Effector CD8-positive, alpha-beta T cell (primary cell): ENCODE measurements at places on chromosomes 4 and X.

DNA sequence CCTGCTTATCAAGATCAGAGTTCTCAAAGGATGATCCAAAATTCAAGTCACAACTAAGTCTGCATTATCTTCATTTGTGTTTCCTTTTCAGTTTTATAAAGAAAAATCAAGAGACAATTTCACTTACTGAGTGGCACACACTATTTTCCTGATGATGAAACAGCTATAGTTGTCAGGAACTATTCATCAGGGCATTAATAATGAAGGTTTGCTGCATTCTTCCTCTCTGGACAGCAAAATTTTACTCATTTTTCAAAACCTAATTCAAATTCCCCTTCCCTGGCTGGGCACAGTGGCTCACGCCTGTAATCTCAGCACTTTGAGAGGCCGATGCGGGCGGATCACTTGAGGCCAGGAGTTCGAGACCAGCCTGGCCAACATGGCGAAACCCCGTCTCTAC lies 83.5 kb upstream of the SMIM10 start:
- DNase-seq: no peak

GRCh38 chr4:106809076-106809475 lies 227.0 kb downstream of the DKK2 start:
- no peak for DNase-seq

DNA sequence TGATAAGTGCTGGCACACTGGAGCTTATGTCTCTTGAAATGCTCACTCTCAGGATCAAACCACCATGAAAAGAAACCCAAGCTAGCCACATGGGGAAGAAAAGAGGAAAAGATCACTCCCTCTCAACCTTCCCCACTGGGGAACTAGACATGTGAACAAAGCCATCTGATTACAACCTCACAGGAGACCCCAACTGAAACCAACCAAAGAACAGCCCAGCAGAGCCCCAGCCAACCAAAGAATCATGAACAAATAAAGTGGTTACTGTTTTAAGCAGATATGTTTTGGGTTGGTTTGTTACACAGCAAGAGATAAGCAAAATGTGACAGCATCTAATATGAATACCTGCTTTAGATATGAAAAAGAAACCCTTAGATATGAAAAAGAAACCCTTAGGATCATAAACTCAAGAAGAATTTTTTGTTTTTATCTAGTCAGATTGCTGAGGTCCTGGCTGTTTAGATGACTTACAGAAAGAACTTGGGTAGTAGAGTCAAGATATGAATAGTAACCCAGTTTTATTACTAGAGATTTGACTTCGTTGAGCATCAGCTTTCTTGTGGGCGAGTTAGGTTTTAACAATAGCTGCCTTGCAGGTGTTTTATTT lies 23.7 kb upstream of the TLR7 start:
- DNase-seq: no peak

GRCh38 chr4:85028910-85029309 lies 62.4 kb upstream of the WDFY3 start:
- no peak for DNase-seq

- no peak for DNase-seq
Measured at GRCh38 chrX:28847423-28847822, 260.2 kb downstream of the IL1RAPL1 start.

GRCh38 chr4:117239434-117239833 lies 154.1 kb upstream of the TRAM1L1 start:
- no peak for DNase-seq

GRCh38 chrX:109635146-109635545 lies 10.2 kb upstream of the KCNE5 start:
- DNase-seq: no peak

DNA sequence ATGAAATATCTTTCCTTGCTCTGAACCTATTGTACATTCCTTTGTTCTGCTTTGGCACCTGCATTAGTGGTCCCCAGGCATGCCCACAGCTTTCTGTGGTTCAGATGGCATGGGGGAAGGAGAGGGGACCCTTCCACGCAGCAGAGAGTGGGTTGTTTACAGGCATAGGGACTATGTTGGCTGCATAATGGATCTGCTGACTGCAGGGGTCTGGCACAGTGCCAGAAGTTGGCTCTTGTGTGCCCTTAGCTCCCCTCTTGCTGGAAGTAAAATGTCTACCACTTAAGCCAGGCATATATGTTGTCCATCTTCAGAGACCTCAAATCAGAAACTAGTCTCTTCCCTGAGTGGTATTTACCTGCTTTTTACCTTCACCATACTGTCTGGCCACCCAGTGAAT lies 651.9 kb upstream of the PCDH7 start:
- no peak for DNase-seq

GRCh38 chr4:16257611-16258010 lies 31.3 kb upstream of the TAPT1 start:
- no peak for DNase-seq

GRCh38 chrX:11386812-11387211 lies 93.6 kb downstream of the AMELX start:
- no peak for DNase-seq

GRCh38 chr4:158786121-158786601 lies 17.3 kb downstream of the FNIP2 start:
- no peak for DNase-seq

- no peak for DNase-seq
Measured at GRCh38 chrX:49949961-49950360, 27.6 kb downstream of the CLCN5 start.

DNA sequence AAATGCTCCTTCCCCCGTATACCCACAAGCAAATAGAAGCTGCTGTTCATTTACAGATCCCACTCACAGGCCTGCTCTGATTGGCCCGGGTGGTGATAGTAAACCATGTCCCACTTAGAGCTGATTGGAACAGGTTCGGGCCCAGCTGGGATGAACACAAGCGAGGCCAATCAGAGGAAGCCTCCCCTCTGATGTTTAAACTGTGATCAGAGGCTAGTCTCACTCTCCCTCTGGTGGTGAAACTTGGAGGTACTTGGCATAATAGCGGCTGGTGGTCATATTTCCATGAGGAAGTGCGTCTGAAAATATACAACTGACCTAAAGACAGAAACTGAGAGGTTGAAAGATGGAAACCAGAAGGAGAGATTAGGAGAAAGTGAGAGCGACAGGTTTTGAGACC lies 51.5 kb upstream of the TRPC3 start:
- DNase-seq: peak; percentile 3

DNA sequence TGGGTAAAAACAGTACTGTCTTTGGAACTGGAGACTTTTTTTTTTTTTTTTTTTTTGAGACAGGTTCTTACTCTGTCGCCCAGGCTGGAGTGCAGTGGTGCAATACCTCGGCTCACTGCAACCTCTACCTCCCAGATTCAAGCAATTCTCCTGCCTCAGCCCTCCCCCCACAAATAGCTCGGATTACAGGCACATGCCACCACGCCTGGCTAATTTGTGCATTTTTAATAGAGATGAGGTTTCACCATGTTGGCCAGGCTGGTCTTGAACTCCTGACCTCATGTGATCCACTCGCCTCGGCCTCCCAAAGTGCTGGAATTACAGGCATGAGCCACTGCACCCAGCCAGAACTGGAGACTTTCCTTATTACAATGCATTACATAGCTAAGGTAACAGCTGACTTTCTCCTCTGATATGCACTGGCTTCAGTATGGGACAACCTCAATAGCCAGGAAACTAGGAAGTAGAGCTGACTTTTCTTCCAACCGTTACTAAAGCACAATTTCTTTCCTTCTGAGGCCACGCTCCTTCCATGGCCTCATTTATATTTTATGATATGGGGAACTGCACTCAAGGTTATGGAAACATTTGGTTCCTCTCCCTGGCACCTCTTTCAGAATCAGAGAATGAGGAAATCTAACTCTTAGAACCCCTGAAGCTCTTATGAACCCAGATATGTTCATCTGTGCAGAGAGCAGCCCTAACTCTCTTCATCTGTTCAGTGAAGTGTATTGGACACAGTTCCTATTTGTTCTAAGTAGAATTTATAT lies 53.5 kb upstream of the FAM9B start:
- DNase-seq: no peak

GRCh38 chr4:24249972-24250371 lies 334.4 kb downstream of the DHX15 start:
- no peak for DNase-seq

- no peak for DNase-seq
Measured at GRCh38 chr4:107853444-107854355, 29.0 kb downstream of the SGMS2 start.

DNA sequence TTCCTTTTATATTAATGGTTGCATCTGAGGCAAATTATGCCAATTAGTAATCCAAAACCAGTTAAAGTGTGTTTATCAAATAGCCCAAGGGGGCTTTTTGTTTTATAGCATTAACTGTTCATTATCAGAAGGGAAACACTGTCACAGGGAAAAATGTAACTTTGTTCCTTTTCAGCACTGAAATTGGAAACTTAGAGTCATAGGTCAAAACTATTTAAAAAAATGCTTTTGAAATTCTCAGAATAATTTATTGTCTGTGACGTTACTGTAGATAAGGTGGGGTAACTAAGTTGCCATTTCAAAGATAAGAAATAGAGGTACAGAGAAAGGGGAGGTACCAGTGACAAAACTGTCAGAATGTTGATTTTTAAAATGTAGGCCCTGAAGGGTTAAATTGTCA lies 129.3 kb downstream of the AKAP4 start:
- no peak for DNase-seq

- no peak for DNase-seq
Measured at GRCh38 chrX:110924871-110925270, 129.3 kb upstream of the CHRDL1 start.

DNA sequence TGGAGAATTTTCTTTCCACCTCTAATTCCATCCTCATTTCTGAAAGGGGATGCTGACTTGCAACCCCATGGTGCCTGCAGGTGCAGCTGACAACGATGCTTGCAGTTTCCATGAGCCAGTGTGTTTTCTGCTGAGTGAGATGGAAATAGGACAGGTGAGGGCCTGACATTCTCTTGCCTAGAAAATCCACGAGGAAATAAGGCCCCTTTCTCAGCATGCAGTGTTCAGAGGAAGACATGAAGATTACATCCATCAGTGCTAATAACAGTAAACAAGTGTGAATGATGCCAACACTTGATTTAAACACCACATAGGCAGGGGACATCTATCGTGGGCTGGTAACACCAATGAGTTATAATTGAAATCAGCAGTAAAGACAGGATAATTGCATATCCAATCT lies 237.3 kb downstream of the NLGN4X start:
- DNase-seq: no peak

DNA sequence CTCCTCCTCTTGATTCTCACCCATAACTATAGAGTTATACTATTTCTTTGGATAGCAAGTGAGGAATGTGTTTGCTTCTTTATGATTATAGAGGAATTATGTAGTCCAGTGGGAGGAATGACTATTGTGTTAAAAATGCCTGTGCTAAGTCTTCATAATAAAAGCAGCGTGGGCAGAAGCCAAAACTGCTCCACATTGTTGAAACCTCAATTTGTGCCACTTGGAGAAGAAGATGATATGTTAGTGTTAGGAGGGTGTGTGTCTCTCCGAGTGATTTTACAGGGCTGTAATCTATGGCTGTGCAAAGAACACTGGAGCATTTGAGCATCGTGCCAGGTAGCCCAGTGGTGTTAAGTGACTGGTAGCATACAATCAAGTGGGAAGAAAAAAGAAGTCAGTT lies 74.3 kb downstream of the FRAS1 start:
- DNase-seq: no peak

- no peak for DNase-seq
Measured at GRCh38 chr4:100170986-100171385, 19.3 kb downstream of the DDIT4L start.

GRCh38 chr4:37590016-37590415 lies 96.2 kb downstream of the RELL1 start:
- no peak for DNase-seq

DNA sequence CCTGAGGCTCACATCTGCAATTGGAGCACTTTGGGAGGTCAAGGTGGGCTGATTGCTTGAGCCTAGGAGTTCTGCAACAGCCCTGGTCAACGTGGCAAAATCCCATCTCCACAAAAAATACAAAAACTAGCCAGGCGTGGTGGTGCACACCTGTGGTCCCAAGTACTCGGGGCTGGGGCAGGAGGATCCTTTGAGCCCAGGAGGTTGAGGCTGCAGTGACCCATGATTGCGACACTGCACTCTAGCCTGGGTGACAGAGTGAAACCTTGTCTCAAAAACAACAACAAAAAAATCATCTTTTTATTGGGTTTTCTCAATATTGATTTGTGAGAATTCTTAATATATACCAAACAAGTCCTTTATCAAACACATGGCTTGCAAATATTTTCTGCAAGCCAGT lies 64.9 kb downstream of the ANKRD17 start:
- DNase-seq: no peak

DNA sequence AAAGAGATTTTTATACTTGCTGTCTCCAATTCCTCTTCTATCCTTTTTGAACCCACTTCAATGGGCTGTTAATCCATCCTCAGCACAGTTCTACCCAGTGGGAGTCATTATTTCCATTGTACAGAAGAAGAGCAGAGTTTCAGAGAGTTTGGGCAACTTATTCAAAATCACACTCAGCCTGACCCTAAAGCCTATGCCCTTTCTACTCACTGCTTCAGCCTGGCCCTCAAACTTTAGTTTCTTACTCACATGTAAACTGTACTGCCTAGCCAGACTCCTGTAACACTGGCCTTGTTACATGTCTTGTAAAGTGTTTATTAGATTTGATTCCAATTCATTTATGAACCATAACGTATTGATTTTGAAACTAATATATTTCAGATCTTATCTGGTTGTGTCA lies 25.1 kb upstream of the USO1 start:
- no peak for DNase-seq
